ENCODE measurements at places on chromosomes 12 and 14. TPM values are rescaled to one million over a fixed set of nuclear protein-coding genes. Genes with fewer than 3 reads are reported as not detected.

DNA sequence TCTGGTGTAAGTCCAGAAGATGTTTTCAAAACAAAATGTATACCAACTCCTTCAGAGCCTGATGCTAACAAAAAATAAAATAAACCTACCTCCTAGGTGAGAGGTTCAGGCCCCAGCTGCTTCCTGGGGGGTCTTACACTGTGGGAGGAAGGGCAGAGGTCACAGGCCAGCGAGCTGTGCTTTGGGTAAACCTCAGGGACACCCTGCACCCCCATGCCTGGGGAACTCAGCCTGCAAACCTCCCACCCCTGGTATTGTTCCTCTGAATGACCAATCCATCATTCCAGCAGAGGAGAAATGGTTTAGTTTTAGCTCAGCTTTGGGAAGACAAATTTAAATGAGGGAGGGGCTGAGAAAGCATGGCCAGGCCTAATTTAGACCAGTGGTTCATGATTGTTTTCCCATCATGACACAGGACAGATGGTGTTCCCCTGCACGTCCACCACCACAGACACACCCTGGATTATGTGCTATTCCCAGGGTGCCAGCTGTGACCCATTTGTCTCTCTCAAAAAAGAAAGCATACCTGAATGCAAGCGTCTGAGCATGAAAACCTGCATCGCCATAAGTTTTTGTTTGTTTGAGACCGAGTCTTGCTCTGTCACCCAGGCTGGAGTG is 14.5 kb upstream of the TFCP2 start:
- DNase-seq, result no peak
- H3K27me3 ChIP-seq, result no peaks in the 10 kb centered on the region
- H3K36me3 ChIP-seq, result no peaks in the 10 kb centered on the region
- H3K27ac ChIP-seq, result no peak overlapping the region
- no peak overlapping the region for H3K4me3 ChIP-seq
- H3K4me1 ChIP-seq, result peaks cover 3% of the 10 kb centered on the region

DNA sequence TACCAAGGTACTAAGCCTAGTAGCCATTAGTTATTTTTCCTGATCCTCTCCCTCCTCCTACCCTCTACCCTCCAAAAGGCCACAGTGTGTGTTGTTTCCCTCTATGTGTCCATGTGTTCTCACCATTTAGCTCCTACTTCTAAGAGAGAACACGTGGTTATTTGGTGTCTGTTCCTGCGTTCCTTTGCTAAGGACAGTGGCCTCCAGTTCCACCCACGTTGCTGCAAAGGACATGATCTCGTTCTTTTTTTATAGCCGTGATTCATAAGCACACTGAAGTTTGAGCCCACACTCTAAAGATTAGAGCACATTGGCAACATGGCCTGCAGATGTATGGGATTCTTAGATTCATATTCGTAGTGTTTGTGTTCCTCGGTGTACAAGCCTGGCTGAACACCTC is 8.1 kb upstream of the STX2 start:
- H3K4me1 ChIP-seq, result peaks cover 11% of the 10 kb centered on the region
- DNase-seq, result no peak
- peak overlapping the region; percentile 74 for H3K27ac ChIP-seq
- H3K36me3 ChIP-seq, result no peaks in the 10 kb centered on the region

- H3K27ac ChIP-seq, result no peak overlapping the region
- no peaks in the 10 kb centered on the region for H3K36me3 ChIP-seq
- H3K4me1 ChIP-seq, result no peaks in the 10 kb centered on the region
Measured at GRCh38 chr14:99654235-99654985, 9.5 kb downstream of the HHIPL1 start.

GRCh38 chr12:120388691-120389481 is 19.9 kb upstream of the MSI1 start:
- H3K36me3 ChIP-seq, result no peaks in the 10 kb centered on the region
- no peak for DNase-seq
- no peak overlapping the region for H3K27ac ChIP-seq
- no peaks in the 10 kb centered on the region for H3K4me1 ChIP-seq

DNA sequence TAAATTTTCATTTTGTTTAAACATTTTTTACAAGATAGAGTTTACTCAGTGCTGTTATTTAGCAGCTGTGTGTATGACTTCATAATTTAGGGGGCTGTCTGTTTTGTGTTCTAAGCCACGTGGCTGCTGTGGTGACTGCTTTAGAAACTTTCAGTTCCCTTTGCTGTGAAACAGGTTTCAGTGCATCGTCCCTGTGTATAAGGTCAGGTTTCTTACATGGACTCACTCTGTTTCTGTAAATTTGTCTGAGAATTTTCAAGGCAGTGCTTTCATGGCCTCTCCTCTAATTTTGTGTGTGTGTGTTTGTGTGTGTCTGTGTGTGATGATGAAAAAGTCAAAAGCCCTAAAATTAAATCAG is 32.4 kb downstream of the BICD1 start:
- no peaks in the 10 kb centered on the region for H3K36me3 ChIP-seq
- H3K27me3 ChIP-seq, result no peaks in the 10 kb centered on the region
- H3K4me3 ChIP-seq, result no peak overlapping the region
- no peaks in the 10 kb centered on the region for H3K4me1 ChIP-seq

GRCh38 chr12:89389755-89390661 is 37.7 kb upstream of the DUSP6 start:
- no peaks in the 10 kb centered on the region for H3K27me3 ChIP-seq
- no peaks in the 10 kb centered on the region for H3K36me3 ChIP-seq
- H3K4me1 ChIP-seq, result peaks cover 8% of the 10 kb centered on the region
- H3K4me3 ChIP-seq, result no peak overlapping the region

DNA sequence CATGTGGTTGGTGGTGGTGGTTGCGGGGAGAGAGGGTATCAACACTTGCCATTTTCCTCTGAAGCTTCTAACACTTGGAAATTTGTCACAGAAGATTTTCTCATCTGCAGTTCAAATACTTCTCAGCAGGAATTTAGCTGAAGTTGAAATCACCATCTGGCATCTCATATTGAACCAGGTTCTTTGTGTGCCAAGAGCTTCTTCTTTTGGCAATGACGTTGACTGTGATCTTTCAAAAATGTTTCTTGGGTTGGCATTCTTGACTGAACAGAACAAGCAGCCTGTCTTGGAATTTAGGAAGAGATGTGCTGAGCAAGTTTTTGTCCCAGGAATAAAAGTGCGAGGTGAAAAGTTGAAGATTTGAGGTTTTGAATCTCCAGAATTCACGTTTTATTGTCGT is 8.7 kb upstream of the NIN start:
- no peak for DNase-seq
- H3K4me3 ChIP-seq, result no peak overlapping the region
- no peaks in the 10 kb centered on the region for H3K36me3 ChIP-seq
- no peaks in the 10 kb centered on the region for H3K4me1 ChIP-seq

GRCh38 chr14:98137131-98138025 is 1134.6 kb downstream of the BCL11B start:
- no peak for DNase-seq
- H3K27ac ChIP-seq, result no peak overlapping the region
- H3K36me3 ChIP-seq, result no peaks in the 10 kb centered on the region
- H3K4me3 ChIP-seq, result no peak overlapping the region
- H3K4me1 ChIP-seq, result no peaks in the 10 kb centered on the region

GRCh38 chr12:17478908-17479673 is 610.9 kb downstream of the RERGL start:
- H3K4me3 ChIP-seq, result no peak overlapping the region
- no peaks in the 10 kb centered on the region for H3K36me3 ChIP-seq
- no peaks in the 10 kb centered on the region for H3K27me3 ChIP-seq
- no peak overlapping the region for H3K27ac ChIP-seq
- DNase-seq, result no peak
- H3K4me1 ChIP-seq, result no peaks in the 10 kb centered on the region

- no peaks in the 10 kb centered on the region for H3K36me3 ChIP-seq
- H3K4me3 ChIP-seq, result no peak overlapping the region
- H3K27ac ChIP-seq, result no peak overlapping the region
- DNase-seq, result no peak
- no peaks in the 10 kb centered on the region for H3K27me3 ChIP-seq
Measured at GRCh38 chr12:63348556-63348955, 197.6 kb upstream of the AVPR1A start.

DNA sequence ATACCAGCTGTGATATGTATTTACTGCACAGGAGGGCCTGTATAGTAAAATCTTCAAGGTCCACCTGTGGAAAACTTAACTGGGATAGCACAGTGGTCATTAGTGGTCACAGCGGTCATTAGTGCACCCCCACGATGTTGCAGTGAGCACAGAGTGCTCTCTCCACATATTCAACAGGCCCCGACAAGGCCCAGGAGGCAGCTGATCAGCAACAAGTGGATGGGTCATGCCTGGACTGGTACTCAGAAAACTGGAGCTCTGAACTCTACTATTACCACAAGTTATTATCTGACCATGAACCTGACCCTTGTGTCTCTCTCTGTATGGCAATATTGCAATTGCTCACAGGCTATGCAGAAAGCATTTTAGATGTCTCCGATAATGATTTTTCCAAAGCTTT is 129.5 kb downstream of the SLC35F4 start:
- no peak overlapping the region for H3K4me3 ChIP-seq
- no peak for DNase-seq
- H3K27ac ChIP-seq, result no peak overlapping the region

GRCh38 chr12:91189516-91189915 is 6.9 kb upstream of the DCN start:
- DNase-seq, result no peak
- H3K36me3 ChIP-seq, result no peaks in the 10 kb centered on the region
- no peak overlapping the region for H3K27ac ChIP-seq
- no peaks in the 10 kb centered on the region for H3K27me3 ChIP-seq
- no peak overlapping the region for H3K4me3 ChIP-seq

- no peak overlapping the region for H3K27ac ChIP-seq
- H3K27me3 ChIP-seq, result no peaks in the 10 kb centered on the region
- H3K36me3 ChIP-seq, result no peaks in the 10 kb centered on the region
- no peak for DNase-seq
- H3K4me1 ChIP-seq, result no peaks in the 10 kb centered on the region
- H3K4me3 ChIP-seq, result no peak overlapping the region
Measured at GRCh38 chr12:67002720-67003119, 266.4 kb upstream of the CAND1 start.

GRCh38 chr14:85366226-85366625 is 163.7 kb upstream of the FLRT2 start:
- no peak overlapping the region for H3K27ac ChIP-seq
- DNase-seq, result no peak
- no peaks in the 10 kb centered on the region for H3K4me1 ChIP-seq
- no peaks in the 10 kb centered on the region for H3K36me3 ChIP-seq
- no peaks in the 10 kb centered on the region for H3K27me3 ChIP-seq

GRCh38 chr12:43416981-43417380 is 135.0 kb downstream of the ADAMTS20 start:
- H3K27me3 ChIP-seq, result no peaks in the 10 kb centered on the region
- no peak for DNase-seq
- H3K36me3 ChIP-seq, result no peaks in the 10 kb centered on the region

GRCh38 chr14:100333827-100334226 is 10.7 kb downstream of the SLC25A47 start:
- no peak overlapping the region for H3K27ac ChIP-seq
- DNase-seq, result no peak
- no peaks in the 10 kb centered on the region for H3K4me1 ChIP-seq
- H3K27me3 ChIP-seq, result no peaks in the 10 kb centered on the region
- H3K36me3 ChIP-seq, result no peaks in the 10 kb centered on the region

DNA sequence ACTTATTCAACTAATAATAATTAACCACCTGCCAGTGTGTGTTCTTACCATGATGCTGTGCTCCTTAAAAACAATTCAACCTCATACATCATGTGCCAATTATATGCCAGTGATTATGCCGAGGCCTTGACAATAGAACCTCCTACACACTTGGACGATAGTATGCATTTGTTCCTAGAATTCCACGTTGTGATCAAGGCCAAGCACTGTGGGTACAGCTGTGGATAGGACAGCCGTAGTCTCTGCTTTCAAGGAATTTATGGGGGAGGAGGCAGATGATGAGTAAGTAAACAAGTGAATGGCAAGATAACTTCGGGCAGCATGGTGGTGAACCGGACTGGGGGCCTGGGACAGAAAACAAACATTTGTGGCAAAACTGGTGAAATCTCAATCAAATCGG is 18.0 kb upstream of the MYO1H start:
- no peaks in the 10 kb centered on the region for H3K36me3 ChIP-seq
- peaks cover 16% of the 10 kb centered on the region for H3K4me1 ChIP-seq
- H3K27ac ChIP-seq, result no peak overlapping the region
- no peaks in the 10 kb centered on the region for H3K27me3 ChIP-seq
- DNase-seq, result no peak

GRCh38 chr14:94103554-94104150 is 6.9 kb upstream of the IFI27 start:
- H3K4me3 ChIP-seq, result no peak overlapping the region
- no peak overlapping the region for H3K27ac ChIP-seq
- H3K4me1 ChIP-seq, result peaks cover 20% of the 10 kb centered on the region
- no peaks in the 10 kb centered on the region for H3K27me3 ChIP-seq
- no peaks in the 10 kb centered on the region for H3K36me3 ChIP-seq
- DNase-seq, result peak; percentile 33

DNA sequence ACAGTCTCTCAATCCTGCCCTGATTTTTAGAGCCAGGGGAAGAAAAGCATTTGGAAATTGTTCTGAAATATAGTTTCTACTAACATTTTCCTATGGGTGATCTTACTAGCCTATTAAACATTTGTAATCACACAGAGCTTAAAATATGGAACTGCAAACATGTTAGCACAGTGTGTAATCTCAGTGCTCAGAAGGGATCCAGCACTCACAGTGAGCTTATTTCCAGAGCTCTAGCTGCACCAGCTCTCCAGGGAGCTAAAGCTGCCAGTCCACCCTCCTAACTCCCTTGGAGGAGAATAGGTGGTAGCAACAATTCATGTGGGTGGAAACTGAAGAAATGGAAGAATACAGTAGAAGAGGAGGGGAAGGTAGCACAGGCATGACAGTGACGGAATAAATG is 64.9 kb upstream of the SYT1 start:
- DNase-seq, result no peak
- no peak overlapping the region for H3K27ac ChIP-seq
- no peaks in the 10 kb centered on the region for H3K27me3 ChIP-seq
- H3K4me1 ChIP-seq, result no peaks in the 10 kb centered on the region
- H3K4me3 ChIP-seq, result no peak overlapping the region

DNA sequence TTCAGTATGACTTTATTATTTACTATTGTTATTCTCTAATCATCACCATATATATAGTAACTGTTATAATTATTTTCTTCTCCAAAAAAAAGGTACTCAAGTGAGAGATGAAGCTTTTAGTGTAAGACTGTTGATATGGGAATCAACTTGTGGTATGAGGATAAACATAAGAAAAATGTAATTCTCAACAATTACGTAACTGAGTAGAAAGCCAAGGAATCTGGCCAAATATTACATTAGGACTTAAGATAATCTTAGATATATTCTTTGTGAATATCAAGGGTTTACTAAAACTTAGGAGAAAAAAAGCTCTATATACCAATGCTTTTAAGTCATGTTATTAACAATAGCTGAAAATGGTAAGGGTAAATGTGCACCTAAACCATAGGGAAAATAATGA is 13.3 kb downstream of the SENP1 start:
- H3K4me1 ChIP-seq, result no peaks in the 10 kb centered on the region
- H3K4me3 ChIP-seq, result no peak overlapping the region
- DNase-seq, result no peak
- no peaks in the 10 kb centered on the region for H3K36me3 ChIP-seq

BHLHE41 gene
- 13.9 TPM for total RNA-seq

DACT1 gene
- 24.0 TPM for total RNA-seq
